ENCODE measurements at places on chromosomes 2 and 18.

DNA sequence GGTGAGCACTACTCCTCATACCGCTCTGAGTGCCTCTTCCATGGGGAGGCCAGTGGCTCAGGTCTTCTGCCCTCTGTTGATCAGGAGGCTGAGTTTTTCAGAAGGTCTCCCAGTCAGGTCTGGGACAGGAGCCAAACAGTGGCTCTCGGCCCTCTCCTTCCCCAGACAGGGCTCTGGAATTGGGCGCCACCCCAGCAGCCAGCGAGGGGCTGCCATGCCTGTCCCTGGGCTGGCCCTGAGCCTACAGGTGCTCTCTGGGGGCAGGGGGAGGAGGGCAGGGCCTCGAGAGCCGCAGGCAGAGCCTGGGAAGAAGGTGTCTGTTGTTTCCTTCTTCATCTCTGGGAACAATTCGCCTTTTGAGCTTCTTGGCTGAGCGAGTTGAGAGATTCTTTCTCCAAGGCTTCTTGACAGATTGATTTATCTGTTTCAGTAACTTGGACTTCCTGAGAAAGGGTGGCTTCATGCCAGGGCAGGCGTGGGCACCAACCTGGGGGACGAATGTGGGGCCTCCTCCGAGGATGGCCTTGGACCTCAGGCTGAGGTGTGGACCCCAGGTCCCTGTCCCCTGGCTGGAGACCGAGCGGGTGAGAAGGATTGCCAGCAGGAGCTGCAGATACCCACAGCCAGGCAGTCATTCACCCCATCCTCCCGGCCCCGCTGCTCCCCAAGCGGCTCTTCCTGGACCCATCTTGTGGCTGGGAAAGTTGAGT is 64.7 kb upstream of the GLI2 start:
- no peak for DNase-seq

- DNase-seq: no peak
These were observed 56.1 kb upstream of the NFE2L2 start for GRCh38 chr2:177320596-177320995.

DNA sequence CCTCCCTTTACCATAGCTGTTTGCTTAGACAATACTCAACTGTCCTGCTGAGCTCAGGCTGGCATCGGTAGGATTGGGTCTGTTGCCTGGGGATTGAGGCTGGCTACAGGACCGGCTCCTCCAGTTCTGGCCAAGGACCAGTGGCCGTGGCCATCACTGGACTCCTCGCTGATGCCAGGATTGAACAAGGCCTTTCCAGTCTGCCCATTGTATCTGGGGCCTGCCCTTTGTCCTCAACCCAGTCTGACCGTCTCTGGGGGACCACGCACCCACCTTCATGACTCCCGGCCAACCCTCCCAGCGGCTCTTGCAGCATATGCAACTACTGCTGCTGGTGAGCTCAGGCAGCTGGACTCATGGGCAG is 28.7 kb downstream of the SH2D6 start:
- DNase-seq: no peak

DNA sequence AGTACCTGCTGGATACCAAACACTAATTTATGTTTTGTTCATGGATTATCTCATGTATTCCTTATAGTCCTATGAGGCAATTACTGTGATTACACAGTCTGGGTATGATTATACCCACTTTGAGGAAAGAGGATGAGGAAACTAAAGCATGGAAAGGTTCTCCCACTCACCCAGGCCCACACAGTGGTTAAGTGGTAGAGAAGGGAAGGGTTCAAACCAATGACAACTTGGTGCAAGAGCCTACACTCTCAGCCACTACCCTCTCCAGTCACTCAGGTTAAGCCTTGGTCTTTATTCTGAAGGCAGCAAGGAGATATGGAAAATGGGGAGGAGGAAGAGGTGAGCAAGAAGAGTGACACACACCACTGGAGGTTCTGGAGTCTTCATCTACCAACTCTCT is 64.5 kb upstream of the PPP1CB start:
- DNase-seq: no peak

- no peak for DNase-seq
These were observed 45.0 kb upstream of the TCF4 start for GRCh38 chr18:55633032-55633431.

- peak; percentile 20 for DNase-seq
These were observed at the start of gene MSL3B for GRCh38 chr2:233867993-233868532. MSL3B (minus strand) TSS chr2:233868386.

DNA sequence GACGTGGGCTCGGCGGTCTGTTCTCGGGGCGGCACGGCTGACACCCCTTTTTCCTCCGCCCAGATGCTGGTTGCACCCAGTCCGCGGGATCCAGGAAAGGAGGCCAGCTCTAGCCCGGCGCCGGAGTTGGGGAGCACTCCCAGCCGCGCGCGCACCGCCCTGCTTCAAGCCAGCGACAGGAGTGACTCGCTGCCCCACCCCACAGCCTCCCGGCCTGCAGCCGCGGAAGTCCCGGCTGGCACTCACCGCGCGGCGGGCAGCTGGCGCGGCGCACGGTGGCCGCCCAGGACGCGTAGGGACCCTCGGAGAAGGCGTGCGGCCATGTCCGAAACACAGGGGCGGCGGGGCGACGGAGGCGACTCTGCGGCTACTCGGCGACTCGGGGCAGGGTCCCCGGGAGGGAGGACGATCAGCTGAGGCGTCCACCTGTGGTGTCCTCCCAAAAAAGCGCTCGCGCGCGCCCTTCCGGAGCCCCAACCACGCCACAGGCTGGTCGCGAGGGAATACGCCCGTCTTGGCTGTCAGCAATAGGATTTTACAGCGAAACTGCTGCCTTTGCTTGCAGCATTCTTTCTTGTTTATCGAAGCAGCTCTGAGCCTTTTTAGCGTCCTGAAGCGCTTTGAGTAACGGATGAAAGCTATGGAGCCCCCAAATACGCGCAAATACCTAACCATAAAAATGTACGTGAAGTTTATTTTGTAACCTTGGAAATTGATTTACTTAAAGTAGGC is at the start of gene ACADL:
Gene ACADL (minus strand): TSS at position 507 of the 732 bp plus-strand sequence. CDS start 184 bp downstream, at position 323.
- no peak for DNase-seq

DNA sequence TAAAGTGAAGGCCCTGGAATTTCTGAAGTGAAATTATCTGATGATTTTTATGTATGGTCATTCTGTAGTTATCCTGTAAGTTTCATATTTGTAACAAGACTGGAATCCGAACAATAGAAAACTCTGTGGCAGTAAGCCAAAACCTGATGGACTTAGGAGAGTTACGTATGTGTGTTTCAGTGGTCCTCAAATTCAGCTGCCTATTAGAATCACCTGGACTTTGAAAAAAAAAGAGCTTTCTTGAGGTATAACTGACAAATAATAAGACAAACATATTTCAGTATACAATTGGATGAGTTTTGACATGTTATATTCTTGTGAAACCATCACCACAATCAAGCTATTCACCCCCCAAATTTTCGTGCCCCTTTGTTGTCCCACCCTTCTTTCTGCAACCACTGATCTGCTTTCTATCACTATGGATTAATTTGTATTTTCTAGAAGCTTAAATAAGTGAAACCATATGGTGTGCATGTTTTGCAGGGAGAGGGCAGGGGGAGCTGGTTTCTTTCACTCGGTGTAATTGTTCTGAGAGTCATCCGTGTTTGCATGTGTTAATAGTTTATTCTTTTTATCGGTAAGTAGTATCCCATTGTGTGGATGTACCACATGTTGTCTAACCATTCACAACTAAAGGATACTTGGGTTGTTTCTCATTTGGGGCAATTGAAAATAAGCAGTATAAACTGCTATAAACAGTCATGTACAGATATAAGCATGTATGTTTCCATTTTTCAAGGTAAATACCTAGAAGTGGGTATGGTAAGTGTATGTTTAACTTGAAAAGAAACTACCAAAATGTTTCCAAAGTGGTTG is 50.2 kb upstream of the EML4 start:
- no peak for DNase-seq

Data from T-helper 1 cell (primary cell).